ENCODE measurements at places on chromosomes 6 and 20. TPM values are rescaled to one million over a fixed set of nuclear protein-coding genes. Genes with fewer than 3 reads are reported as not detected.
A peak's percentile ranks its signal among the peaks of the same experiment; 100 is the strongest.

GRCh38 chr6:30508890-30509736, 19.8 kb downstream of the HLA-E start:
- no peaks in the 10 kb centered on the region for H3K27me3 ChIP-seq
- H3K4me1 ChIP-seq, result no peaks in the 10 kb centered on the region
- no peak for DNase-seq
- H3K4me3 ChIP-seq, result no peak overlapping the region

DNA sequence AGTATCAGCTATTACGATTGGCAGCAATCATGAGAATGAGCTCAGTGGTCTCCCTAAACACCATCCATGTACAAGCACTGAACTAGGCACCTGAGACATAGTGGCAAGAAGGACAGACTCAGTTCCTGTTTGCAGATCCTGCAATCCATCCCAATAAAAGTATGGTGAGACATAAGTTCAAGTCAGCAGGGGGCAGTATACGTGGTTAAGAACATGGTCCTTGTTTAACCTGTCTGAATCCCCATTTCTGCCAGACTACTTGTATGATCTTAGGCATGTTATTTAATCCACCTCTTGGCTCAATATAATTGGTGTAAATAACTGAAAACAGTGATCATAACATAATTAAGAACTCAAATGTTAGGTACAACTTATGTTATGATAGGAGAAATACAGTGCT, 33.2 kb upstream of the PNISR start:
- DNase-seq, result peak; percentile 31
- H3K27ac ChIP-seq, result no peak overlapping the region
- H3K4me1 ChIP-seq, result no peaks in the 10 kb centered on the region
- H3K36me3 ChIP-seq, result peaks cover 4% of the 10 kb centered on the region

DNA sequence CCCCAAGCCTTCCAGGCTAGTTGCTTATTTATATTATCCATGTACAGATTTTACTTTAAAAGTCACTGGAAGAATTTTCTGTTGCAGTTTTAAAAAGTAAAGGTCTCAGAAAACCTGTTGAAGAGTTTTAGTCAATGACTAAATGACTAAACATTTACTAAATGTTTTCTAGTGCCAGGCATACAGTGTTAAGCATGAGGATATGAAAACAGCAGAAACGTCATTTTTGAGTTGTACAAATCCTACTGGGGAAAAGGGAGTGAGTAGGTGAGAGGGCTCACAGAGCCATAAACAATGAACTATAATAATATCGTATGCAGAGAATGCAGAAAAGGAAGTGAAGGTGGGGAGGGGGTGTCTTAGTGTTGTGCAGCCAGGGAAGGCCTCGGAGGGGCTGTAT, 66.3 kb downstream of the MAN1A1 start:
- no peak overlapping the region for H3K27ac ChIP-seq
- H3K27me3 ChIP-seq, result no peaks in the 10 kb centered on the region
- H3K36me3 ChIP-seq, result no peaks in the 10 kb centered on the region
- no peak overlapping the region for H3K4me3 ChIP-seq
- no peak for DNase-seq
- H3K4me1 ChIP-seq, result no peaks in the 10 kb centered on the region

DNA sequence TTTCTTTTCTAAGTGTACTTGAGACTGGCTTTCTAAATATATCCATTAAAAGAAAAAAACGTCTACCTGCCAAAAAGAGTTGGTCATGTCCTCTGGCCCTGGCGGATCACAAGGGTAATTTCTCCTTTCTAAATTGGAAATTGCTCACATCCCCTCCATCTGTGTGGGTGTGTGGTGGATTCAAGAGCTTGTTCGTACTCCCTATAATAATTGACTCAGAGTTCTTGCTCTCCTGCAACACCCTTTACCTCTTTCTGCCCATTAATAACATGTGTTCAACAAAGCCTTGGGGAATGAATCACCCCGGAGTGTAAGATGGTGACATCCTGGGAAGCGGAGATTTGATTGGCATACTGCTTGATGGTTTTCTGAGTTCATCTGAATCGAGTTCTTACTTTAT, 263.8 kb downstream of the ALDH8A1 start:
- no peak overlapping the region for H3K4me3 ChIP-seq
- H3K27ac ChIP-seq, result no peak overlapping the region
- no peaks in the 10 kb centered on the region for H3K36me3 ChIP-seq
- H3K27me3 ChIP-seq, result no peaks in the 10 kb centered on the region
- no peak for DNase-seq
- H3K4me1 ChIP-seq, result no peaks in the 10 kb centered on the region

DNA sequence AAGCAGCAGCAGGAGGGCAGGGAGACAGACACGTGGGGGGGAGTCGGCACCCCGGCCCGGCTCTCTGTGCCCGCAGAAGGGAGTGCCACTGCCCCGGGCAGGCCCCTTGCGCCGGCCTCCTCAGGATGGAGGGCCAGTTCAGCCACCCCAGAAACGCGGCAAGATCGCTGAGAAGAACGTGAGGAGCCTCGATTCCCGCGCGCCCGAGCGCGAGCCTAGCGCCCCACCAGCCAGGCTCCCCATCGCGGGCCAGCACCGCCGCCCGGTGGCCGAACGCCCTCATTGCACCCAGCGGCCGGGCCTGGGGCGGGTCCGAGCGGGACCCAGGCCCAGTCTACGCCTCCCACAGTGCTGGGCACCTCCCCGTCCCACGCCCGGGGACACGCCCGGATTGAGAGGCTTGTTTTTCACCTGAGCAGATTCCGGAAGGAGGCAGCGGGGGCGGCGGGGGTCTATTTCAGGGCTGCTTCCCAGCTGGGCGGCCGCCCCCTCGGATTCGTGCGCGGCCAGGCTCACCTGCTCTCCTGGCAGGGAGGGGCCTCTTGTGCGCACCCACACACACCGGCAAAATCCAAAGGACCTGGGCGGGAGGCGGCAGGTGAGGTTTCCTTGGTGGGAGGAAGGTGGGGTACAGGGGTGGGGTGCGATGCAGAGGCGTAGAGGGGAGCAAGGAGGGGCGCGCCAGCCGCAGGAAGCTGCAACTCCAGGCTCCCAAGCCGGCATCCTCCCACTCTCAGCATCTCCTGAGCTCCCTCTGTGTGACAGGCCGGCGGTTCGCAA, 9.0 kb upstream of the GRM4 start:
- H3K4me3 ChIP-seq, result no peak overlapping the region
- H3K4me1 ChIP-seq, result peaks cover 5% of the 10 kb centered on the region
- no peak overlapping the region for H3K27ac ChIP-seq

GRCh38 chr6:139442188-139442671, 67.8 kb upstream of the CITED2 start:
- no peak overlapping the region for H3K4me3 ChIP-seq
- no peaks in the 10 kb centered on the region for H3K4me1 ChIP-seq
- H3K36me3 ChIP-seq, result no peaks in the 10 kb centered on the region

- no peaks in the 10 kb centered on the region for H3K4me1 ChIP-seq
- H3K36me3 ChIP-seq, result no peaks in the 10 kb centered on the region
- no peak overlapping the region for H3K4me3 ChIP-seq
- H3K27ac ChIP-seq, result no peak overlapping the region
- peak; percentile 35 for DNase-seq
- H3K27me3 ChIP-seq, result no peaks in the 10 kb centered on the region
Observed at GRCh38 chr6:77688649-77689048, 35.8 kb downstream of the MEI4 start.

DNA sequence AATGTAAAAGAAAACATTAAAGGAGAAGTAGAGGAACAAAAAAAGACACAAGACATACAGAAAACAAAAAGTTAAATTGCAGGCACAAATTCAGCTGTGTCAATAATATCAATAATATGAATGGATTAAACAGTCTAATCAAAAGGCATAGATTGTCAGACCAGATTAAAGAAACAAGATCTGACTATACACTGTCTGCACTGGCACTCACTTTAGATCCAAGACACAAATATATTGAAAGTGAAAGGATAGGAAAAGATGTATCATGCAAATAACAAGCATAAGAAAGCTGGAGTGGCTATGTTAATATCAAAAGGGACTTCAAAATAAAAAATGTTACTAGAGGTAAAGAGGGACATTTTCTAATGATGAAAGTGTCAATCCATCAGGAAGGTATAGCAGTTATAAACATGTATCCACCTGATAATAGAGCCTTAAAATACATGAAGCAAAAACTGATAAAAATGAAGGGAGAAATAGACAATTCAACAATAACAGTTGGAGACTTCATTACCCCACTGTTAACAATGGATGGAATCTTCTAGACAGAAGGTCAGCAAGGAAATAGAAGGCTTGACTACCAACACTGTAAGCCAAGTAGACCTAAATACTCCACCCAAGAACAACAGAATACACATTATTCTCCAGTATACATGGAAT, 89.7 kb downstream of the HIVEP1 start:
- H3K4me3 ChIP-seq, result no peak overlapping the region
- H3K4me1 ChIP-seq, result no peaks in the 10 kb centered on the region
- H3K27ac ChIP-seq, result no peak overlapping the region
- DNase-seq, result no peak
- no peaks in the 10 kb centered on the region for H3K36me3 ChIP-seq

DNA sequence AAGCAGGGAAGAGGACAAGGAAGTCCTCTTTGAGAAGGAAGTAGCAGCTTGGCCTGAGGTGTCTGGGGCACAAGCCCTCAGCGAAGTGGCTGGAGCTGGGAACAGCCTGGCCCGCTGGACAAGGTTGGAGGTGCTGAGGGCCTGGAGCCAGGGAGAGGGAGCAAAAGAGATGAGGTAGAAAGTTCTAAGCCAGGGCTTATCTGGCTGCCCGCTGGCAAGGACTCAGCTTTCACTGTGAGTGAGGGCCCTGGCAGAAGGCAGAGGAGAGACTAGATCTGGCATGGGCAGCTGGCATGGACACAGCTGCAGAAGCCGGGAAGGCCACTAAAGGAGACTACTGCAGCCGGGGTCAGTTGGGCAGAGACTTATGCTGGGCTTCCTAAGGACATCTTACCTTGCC, 21.8 kb upstream of the PCMTD2 start:
- H3K36me3 ChIP-seq, result no peaks in the 10 kb centered on the region
- H3K4me1 ChIP-seq, result no peaks in the 10 kb centered on the region
- H3K4me3 ChIP-seq, result no peak overlapping the region

GRCh38 chr6:113739041-113739655, 118.0 kb upstream of the MARCKS start:
- H3K27ac ChIP-seq, result no peak overlapping the region
- H3K27me3 ChIP-seq, result no peaks in the 10 kb centered on the region
- H3K36me3 ChIP-seq, result no peaks in the 10 kb centered on the region
- H3K4me1 ChIP-seq, result no peaks in the 10 kb centered on the region

- H3K27ac ChIP-seq, result no peak overlapping the region
- DNase-seq, result no peak
- H3K27me3 ChIP-seq, result no peaks in the 10 kb centered on the region
- H3K4me3 ChIP-seq, result no peak overlapping the region
- no peaks in the 10 kb centered on the region for H3K4me1 ChIP-seq
Observed at GRCh38 chr20:45444050-45444449, 25.5 kb upstream of the WFDC2 start.

- H3K27ac ChIP-seq, result no peak overlapping the region
- no peaks in the 10 kb centered on the region for H3K4me1 ChIP-seq
- H3K36me3 ChIP-seq, result no peaks in the 10 kb centered on the region
- no peaks in the 10 kb centered on the region for H3K27me3 ChIP-seq
Observed at GRCh38 chr6:168968801-168969200, 284.8 kb downstream of the THBS2 start.

DNA sequence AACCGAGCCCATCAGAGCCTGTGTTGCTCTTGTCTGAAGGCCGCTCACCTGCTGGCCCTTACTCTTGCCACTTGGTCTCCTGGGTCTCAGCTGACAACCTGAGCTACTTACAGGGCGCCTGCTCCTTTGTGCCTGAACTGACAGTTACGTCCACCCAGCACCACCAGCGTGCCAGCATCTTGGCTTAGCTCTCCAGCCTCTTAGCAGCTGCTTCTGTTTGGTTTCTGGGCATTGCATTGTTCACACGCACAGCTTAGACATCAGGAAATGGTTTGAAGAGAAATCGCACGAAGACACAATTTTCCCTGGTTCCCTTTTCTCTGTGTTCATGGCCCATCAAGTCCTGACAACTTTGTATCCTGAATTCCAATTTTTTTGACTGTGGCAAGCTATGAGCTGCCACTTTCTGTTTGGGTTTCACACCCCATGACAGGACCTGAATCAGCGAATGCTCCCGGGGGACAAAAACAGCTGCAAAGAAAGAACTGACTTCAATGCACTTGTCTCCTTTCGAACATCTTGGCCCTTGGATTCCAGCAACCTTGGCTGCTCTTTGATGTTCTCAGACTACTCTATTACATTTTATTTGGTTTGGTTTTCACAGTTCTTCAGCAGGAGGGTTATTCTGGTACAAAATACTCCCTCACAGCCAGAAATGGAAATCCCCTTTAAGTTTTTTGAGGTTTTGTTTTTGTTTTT, 45.2 kb upstream of the LY86 start:
- no peak overlapping the region for H3K4me3 ChIP-seq
- no peak for DNase-seq
- peaks cover 4% of the 10 kb centered on the region for H3K4me1 ChIP-seq
- no peaks in the 10 kb centered on the region for H3K36me3 ChIP-seq

DNA sequence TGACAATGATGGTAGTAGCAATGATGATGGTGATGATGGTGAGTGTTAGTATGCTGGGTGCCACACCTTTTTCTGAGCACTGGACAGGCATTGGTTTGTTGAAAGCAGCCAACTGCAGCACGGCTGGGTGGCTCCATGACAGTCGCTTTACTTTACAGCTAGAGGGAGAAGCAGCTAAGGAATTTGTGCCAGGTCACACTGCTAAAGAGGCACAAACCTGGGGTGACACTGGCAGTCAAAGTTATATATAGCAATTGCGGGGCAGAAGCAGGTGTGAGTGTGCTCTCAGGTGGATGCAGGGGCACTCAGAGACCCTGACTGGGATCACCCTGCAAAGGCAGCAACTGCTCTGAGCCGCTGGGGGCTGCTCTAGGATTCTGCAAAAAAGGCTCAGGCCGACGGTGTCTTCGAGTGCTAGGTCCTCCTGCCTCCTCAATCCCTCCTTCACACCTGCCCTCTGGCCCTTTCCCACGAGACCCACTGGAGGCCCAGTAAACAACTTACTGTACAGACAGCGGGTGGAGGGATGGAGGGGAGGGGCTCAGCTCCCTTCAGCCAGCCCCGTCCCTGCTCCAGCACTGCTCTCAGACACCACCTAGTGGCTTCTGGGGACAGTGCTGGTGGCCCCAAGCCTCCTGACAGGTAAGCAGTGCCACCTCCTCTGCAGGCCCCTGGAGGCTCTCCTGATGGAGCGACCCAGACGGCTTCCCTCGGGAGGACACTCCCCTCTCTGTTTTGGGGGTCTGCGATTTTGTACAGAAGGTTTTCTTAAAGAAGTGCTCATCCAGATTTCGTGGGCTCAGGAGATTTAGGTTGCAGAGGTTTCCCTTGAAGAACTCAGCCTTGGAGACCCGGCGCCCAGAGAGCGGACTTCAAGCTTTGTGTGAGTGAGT, 4.4 kb upstream of the RPS21 start:
- H3K4me3 ChIP-seq, result no peak overlapping the region
- H3K4me1 ChIP-seq, result no peaks in the 10 kb centered on the region
- no peaks in the 10 kb centered on the region for H3K27me3 ChIP-seq

- no peaks in the 10 kb centered on the region for H3K4me1 ChIP-seq
- H3K27me3 ChIP-seq, result no peaks in the 10 kb centered on the region
Observed at GRCh38 chr6:19472850-19473249, 364.3 kb upstream of the ID4 start.

- H3K4me1 ChIP-seq, result no peaks in the 10 kb centered on the region
- H3K27me3 ChIP-seq, result no peaks in the 10 kb centered on the region
- no peak overlapping the region for H3K4me3 ChIP-seq
- no peak for DNase-seq
Observed at GRCh38 chr6:65229825-65230224, 477.2 kb downstream of the EYS start.

GRCh38 chr20:17822039-17822438, 122.3 kb downstream of the BANF2 start:
- peaks cover 45% of the 10 kb centered on the region for H3K4me1 ChIP-seq
- peak; percentile 86 for DNase-seq
- no peaks in the 10 kb centered on the region for H3K27me3 ChIP-seq
- no peaks in the 10 kb centered on the region for H3K36me3 ChIP-seq

ENPP1 gene
- 1.3 TPM for polyA plus RNA-seq

NRSN1 gene
- polyA plus RNA-seq, result not detected

ZC2HC1B gene
- 0.09 TPM for polyA plus RNA-seq

APOM gene
- polyA plus RNA-seq, result 7.4 TPM

EBF4 gene
- 7.4 TPM for polyA plus RNA-seq

LHFPL5 gene
- not detected for polyA plus RNA-seq

CST5 gene
- polyA plus RNA-seq, result 0.16 TPM

All from small intestine (tissue), 16 donors.